ENCODE measurements at places on chromosomes 3 and 15.
A peak's percentile ranks its signal among the peaks of the same experiment; 100 is the strongest.

DNA sequence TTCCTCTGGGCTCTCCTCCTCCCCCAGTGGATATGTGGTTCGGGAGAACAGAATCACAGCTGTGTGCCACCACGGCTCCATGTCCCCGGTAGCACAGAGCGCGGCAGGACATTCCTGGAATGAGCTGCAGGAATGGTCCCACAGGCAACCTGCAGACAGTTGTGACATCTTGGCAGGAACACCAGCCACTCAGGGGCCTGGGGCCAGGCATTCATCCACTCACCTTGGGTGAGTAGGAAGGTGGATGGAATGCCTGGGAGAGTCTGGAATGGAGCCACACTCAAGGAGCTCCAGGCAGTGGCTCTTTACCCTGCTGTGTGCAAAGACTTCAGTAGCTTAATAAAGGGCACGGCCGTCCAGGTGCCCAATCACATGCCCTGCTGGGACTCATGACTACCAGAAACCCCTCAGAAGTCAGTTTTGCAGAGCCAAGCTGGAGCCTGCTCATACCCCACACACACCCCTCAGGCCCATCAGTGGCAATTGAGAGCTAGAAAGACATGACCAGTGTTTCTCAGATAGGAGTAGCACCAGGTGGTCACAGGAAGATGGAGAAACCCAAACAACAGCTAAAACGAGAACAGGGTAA is 117.3 kb upstream of the PRR20G start:
- peak; percentile 57 for DNase-seq

DNA sequence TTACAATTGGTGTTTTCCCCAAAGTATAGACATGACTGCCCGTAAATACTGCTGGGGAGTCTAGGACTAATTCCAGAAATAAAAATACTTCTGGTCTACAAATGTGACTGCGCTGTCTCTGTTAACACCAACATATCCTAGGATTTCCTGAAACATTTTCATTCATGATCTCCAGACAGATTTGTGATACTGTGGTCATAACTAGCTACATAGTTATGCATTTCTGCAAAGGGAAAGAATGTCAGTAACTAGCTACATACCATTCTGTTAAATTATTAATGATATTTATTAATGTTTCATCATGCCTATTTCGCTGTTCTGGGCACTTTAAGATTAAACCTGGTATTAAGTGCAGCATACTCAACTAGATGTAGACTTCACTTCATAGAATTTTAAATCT is 33.3 kb downstream of the SETD5 start:
- DNase-seq: no peak

DNA sequence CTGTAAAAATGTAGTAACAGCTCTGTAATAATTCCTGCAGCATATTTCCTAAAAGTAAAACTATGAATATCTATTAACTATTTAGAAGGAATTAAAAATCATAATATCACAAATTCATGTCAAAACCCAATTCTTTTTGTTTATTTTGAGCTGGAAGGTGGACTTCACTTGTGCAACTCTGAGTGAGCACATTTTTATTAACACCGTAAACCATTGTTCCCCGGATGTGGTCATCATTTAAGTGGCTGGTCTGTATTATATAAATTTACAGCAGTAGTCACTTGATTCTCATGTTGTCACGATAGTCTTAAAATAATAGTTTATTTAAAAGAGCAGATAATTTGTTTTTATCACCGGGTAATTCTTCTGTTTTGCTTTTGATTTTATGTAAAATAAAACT is 43.0 kb upstream of the UTS2B start:
- DNase-seq: no peak

DNA sequence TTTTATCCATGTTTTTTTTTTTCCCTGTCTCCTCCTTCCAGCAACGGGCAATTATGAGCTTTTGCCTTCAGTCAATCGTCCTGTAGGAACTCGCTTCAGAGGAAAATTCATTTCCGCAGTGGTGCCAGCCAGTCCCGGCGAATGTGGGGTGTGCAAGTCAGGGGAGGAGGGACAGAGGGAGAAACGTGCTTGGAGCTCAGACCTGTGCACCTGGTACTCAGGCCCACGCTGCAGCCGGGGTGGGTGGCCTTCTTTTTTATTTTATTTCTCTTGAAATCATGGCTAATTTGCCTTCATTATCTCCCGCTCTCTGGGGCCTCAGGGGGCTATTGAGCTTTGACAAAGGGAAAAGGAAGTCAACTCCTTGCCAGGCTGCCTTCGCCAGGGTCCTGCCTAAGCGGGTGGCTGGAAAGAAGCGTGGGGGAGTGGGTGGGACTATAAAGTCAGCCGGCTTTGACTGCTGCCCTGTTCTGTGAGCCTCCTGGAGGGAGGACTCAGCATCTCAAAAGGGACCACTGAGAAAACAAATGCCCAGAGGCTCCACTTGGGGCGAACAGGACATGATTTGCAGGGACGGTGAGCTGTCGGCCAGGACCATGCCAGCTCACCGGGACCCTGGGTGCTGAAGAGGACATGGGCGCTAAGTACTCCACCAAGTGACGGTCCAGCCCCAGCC is 5.5 kb downstream of the GRIP2 start:
- DNase-seq: no peak

DNA sequence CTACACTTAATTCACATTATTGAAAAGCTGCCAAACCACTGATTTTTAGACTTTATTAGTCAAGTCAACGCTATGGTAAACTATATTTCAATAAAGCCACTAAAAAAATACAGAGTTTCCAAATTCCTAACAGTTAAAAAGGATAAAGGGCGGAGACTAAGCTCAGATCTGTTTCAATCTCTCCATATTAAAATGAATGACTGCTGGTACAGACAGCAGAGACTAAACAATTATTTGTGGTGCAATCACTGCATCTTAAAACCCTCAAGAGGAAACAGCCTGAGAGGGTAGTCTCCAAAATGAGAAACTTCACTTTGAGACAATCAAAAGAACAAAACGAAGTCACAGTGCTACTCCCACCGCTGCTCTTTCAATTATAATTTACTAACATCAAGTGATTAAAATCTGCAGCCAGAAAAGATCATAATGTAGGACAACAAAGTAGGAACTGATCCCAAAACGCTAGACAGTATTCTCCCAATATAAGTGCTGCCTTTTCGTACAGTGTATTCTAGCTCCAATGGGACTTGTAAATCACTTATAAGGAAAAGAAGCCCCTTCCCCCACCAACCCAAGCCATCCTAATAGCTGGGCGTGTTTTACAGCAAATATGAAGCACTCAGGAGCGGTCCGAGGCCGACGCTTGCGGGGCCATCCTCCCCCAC is 1.2 kb downstream of the UBP1 start:
- no peak for DNase-seq

DNA sequence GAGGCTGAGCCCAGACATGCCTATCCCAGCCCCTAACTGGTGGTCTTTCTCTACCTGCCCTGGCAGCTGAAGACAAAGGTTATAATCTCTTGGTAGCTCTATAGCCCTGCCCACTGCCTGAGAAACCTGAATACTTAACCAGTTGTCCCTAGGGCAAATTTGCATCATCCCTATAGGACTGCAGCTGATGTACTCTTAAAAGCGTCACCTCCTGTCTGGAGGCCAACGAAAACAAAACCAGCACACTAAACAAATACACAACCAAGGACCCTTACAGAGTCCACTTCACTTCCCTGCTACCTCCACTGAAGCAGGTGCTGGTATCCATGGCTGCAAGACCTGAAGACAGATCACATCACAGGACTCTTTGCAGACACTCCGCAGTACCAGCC is 98.0 kb downstream of the KCNAB1 start:
- no peak for DNase-seq

DNA sequence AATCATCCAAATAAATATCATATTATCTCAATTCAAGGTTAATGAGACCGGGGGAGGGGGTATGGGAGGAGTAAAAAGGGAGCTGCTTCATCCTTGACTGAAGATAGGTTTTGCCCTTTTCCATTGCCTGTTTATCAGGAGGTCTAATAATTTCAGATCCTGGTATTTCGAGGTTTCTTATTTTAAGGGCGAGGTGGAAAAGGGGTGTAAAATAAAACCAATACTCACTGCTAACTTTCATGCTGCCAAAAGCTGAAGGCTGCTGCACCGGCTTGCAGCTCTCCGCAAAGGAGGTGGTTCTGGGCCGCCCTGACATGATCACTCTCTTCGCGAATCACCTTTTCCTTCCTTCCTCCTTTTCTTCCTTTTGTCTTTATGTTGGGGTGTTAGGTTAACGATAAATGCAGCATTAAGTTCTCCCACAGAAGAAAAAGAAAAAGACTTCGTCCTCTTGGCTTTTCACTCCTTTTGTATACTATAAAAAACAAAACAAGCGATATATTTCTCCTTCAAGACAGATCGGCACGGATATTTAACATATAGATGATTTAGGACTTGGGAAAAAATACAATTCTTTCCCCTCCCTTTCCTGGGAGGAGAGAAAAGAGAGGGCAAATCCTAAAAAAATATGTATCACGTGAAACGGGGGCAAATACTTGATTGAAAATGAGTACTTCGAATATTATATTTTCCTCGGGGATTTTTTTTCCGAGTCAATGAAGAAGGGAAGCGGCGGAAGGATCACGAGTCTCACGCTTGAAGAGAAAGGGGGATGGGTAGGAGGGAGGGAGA is 932 bp downstream of the GSK3B start:
- DNase-seq: no peak
